ENCODE measurements at places on chromosomes 13 and 19.
A peak's percentile ranks its signal among the peaks of the same experiment; 100 is the strongest.

- DNase-seq: peak; percentile 55
These were observed 115.8 kb upstream of the SERP2 start for GRCh38 chr13:44257796-44258195.

GRCh38 chr13:99367663-99368448 lies 60.7 kb upstream of the GPR183 start:
- no peak for DNase-seq

DNA sequence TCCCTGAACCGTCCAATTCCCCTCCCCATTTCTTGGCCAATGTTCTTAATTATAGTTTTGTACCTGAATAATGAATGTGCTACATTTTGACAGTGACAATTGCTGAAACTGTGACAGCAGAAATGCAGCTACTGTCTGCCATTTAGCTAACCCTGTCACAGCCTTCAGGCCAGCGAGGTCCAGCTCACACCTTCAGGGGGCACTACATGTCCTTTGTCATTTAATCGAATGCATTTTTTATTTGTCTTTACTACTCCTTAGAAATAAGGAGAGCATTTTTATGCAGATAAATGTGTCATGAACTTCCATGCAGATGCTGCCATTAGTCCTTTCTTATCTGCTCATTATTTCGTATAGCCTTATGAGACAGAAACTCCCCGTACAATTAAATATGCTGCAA lies 159.9 kb downstream of the MZT1 start:
- DNase-seq: no peak

GRCh38 chr13:46097015-46097414 lies 7.8 kb downstream of the CPB2 start:
- no peak for DNase-seq

- DNase-seq: no peak
These were observed 54.0 kb upstream of the TNFRSF19 start for GRCh38 chr13:23516190-23516589.

DNA sequence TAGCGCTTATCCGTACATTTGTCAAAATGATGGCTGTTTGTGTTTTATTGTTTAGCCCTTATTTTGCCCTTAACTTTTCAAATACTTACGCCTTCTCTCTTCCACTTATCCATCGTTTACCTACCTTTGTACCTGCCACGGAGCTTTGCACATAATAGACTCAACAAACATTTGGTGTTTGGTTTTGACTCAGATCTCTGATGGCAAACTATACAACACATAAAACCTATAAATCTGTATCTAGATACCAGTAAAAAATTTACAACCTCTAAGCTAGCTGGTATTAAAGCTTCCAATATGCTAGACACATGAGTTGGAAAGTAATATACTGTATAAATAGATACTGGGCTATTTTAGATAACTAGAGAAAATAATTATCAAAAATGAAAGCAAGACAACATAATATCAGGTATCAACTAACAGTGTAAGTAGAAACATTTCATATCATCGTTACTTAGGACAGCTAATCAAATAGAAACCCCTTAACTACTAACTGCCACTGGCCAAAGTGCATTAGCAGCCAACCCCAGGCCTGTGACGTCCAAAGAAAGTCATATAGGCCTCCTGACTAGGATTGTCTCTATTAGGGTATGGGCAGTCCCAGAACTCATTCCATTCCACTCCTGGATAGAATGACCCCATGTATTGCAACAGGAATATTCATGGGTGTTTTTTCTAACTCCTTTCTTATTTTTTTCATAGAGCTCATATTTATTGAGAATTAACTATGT lies 53.8 kb downstream of the KCTD12 start:
- DNase-seq: no peak

- DNase-seq: no peak
These were observed 21.4 kb downstream of the ZNF44 start for GRCh38 chr19:12272980-12273901.

DNA sequence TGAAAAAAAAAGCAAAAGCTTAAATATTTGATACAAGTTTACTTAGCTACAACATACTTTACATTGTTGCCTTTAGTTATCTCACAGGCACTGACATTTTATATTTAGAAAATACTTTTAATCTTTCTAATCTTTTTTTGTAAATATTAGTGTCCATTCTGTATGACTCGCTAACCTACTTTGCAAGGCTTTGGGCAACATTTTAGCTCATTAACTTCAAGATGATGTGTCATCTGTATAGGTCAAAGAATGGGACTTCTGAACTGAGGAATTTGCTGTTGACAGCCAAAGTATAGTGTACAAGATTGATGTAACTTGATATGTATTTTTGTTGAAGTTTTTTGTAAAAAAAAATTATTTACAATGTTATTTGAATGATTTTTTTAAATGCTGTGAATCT lies 2.7 kb upstream of the C1QTNF9 start:
- DNase-seq: no peak

GRCh38 chr19:39731685-39732084 lies 6.1 kb downstream of the CLC start:
- DNase-seq: no peak

GRCh38 chr19:2612619-2613249 lies 89.8 kb downstream of the GNG7 start:
- no peak for DNase-seq

DNA sequence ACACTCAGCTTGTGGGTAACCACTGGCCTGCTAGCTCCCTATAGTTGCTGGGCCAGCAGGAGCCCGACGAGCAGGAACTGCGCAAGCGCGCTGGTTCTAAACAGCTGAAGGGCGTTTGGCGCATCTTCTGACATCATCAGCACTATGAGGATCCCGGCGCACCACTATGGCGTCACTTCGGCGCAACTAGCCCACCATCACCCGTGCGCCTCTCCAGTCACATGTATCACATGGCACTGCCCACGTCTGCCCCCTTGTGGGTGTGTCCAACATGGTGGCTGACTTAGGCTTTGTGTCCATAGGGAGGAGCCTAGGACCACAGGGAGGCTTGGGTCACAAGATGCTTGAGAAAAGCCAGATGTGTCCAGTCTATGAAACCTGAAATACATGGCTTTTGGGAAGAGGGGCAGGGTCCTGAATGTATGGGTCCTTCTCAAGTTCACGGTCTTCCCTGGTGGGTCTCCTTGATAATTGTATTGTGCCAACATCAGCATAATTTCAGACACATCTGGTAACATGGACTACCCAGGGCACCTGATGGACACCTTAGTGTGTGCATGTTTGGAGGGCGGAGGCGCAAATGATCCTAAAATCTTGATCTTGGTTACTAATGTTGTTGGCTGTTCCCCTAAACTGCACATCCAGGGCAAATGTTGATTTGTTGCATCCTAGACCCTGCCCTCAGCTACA lies 18.0 kb downstream of the KLK4 start:
- DNase-seq: peak; percentile 23

- DNase-seq: no peak
These were observed 214.8 kb upstream of the UBL3 start for GRCh38 chr13:30065181-30065580.

DNA sequence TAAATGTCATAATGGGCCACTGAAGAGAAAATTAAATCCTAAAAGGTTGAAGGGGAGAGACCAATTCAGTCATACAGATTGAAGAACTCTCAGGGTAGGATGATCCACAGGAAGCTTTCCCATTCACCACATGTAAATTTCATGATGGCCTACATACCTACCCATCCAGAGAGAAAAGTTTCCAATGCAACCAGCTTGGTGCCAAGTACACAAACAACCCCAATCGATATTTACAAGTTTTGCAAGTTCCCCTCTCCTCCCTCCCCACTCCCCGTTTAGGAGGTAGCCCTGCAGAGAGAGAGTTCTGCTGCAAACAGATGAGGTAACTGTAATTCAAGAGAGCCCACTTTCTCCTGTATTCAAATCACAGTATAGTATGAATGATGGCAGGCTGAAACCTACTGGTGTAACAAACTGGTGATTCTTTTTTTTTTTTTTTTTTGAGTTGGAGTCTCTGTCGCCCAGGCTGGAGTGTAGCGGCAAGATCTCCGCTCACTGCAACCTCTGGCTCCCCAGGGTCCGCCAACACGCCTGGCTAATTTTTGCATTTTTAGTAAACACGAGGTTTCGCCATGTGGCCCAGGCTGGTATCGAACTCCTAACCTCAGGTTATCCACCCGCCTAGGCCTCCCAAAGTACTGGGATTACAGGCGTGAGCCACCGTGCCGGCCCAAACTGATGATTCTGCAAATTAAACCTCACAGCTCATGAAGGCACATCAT lies 14.4 kb downstream of the FOXO1 start:
- no peak for DNase-seq

- no peak for DNase-seq
These were observed 61.2 kb downstream of the PEPD start for GRCh38 chr19:33460221-33460908.

DNA sequence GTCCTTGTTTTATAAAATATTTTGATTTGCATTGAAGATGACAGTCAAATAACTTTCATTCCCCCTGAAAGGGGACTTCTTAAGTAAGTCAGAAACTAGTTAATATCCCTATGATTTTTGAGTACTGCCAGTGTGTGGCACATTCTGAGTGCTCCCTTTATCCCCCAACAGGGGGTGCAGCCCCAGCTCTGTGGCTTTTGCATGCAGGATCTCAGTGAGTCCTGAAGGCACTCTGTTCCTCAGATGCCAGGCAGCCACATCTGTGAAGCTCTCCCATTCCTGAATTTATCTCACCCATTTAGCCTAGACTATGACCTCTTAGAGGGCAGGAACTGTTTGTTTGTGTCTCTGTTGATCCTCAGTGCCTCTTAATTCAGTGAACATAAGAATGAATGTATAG lies 123.1 kb downstream of the CDK8 start:
- peak; percentile 66 for DNase-seq

- DNase-seq: no peak
These were observed 5.8 kb downstream of the YIPF2 start for GRCh38 chr19:10922638-10923014.

GRCh38 chr19:10935371-10936059 lies 6.9 kb downstream of the TIMM29 start:
- no peak for DNase-seq

GRCh38 chr13:99296398-99296797 lies 10.8 kb downstream of the GPR183 start:
- no peak for DNase-seq

- no peak for DNase-seq
These were observed 229.4 kb downstream of the FGF14 start for GRCh38 chr13:102172406-102172805.

- no peak for DNase-seq
These were observed 8.0 kb downstream of the STK24 start for GRCh38 chr13:98568918-98569317.

- peak; percentile 84 for DNase-seq
These were observed 692 bp upstream of the ZNF580 start for GRCh38 chr19:55640043-55640576.

DNA sequence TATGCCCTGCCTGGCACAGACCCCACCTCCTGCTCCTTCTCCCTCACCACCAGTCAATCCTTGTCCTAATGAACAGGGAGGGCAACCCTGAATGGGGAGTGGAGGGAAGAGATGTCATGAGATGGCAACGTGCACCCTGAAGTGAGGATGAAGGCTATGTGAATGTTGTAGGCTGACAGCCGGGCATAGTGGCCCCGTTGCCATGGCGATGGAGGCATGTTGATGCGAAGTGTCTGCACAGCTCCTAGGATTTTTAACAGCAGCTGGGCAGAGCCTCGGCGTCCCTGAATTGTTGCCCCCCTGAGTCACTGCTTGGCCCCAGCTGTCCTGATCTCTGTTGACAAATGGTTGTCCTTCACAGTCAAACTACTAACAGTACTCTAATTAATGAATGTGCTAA lies 4.8 kb upstream of the ALOX5AP start:
- no peak for DNase-seq

GRCh38 chr13:114100446-114101357 lies 31.7 kb downstream of the RASA3 start:
- no peak for DNase-seq

DNA sequence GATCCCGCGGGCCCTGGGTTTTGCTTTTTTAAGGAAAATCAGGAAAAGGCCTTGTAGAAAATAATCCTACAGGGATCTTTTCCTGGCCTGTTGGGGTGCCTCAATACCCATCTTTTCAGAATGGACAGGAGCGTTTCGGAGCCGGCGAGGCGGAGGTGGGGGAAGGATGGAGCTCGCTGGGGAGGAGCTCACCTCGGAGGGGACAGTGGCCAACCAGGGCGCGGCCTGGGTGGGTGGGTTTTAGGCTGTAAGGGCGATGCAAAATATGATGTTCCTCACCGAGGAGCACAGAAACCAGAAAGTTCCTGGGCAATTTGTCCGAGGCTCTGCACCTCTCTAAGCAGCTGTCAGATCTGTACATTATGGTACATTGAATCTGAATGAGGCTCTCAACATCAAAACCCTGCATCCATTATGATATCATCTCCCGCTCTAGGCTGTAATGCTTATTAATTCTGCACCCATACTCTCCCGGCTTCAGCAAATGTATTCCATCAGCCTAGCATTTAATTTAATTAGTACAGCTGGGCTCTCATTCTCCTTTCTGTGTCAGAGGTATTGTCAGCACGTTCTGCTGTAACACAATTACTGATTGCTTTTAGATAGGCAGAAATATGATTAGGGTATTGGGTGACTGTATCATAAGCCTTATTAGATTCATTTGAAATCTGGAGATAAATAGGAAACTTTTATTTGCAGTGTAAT lies 90.3 kb upstream of the SOX1 start:
- DNase-seq: no peak

- DNase-seq: peak; percentile 85
These were observed 5.8 kb downstream of the FTL start for GRCh38 chr19:48970923-48971395.

DNA sequence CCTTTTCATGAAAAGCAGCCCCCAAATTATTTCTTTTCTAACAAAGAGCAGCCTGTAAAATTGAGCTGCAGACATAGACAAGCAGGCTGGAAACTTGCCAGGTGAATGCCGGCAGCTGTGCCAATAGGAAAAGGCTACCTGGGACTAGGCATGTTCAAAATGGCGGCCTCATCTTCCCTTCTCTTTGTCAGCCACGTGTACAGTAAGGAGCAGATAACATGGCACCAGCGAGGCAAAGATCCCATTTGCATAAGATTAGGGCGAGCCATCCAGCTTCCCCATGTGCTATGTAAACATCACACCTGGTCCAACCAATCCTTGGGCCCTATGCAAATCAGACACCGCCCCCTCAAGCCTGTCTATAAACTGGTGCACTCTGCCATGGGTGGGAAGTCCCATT lies 31.2 kb upstream of the CACNA1A start:
- DNase-seq: no peak

DNA sequence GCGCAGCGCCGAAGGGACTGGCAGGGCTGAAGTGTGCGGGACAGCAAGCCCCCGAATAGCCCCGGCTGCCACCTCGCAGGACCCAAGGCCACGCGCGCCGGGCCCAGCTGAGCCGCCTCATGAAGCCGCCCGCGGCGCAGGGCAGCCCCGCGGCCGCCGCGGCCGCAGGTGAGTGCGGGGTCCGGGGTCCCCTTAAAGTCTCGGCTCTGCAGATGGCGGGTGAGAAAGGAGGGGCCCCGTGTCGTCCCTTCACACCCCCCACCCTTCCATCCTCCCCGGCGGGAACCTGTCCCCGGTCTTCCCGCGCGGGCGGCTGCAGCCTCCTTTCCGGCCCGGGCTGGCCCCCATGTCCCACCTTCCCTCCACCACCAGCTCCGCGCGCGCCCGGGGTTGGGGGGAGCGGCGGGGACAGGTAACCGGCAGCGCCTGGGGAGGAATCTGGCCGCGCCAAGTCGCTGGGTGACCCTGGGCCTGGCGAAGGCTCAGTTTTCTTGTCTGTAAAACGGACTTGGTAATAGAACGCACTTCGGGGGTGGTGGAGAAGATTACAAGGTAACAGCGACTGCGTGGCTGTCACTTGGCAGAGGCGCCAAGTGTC lies 338 bp downstream of the RGCC start:
- DNase-seq: peak; percentile 84

- DNase-seq: peak; percentile 81
These were observed at the start of gene PDE4A for GRCh38 chr19:10420444-10421239. TSS of gene PDE4A (plus strand) at chr19:10420538. CDS start at chr19:10420765, 227 bp downstream.
